ENCODE measurements at places on chromosomes 2 and 18.

- no peak for DNase-seq
These were observed 120.5 kb upstream of the POU3F3 start for GRCh38 chr2:104733226-104733943.

DNA sequence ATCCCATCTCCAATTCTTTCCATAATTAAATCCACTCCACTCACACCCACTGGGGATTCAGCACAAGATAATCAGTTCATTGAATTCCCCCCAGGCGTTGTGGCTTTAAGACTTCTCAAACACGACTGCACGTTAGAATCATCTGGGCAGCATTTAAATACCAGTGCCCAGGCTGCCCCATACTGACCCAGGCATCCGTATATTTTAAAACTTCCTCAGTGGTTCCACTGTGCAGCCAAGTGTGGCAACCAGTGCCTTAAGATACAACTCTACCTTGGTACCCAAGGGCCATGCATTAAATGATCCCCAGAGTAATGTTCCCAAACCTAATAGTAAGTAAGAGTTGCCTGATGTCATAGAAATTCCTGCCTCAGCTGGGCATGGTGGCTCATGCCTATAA lies 54.3 kb upstream of the BZW1 start:
- no peak for DNase-seq

- DNase-seq = no peak
These were observed 173.8 kb upstream of the SALL3 start for GRCh38 chr18:78805840-78806239.

DNA sequence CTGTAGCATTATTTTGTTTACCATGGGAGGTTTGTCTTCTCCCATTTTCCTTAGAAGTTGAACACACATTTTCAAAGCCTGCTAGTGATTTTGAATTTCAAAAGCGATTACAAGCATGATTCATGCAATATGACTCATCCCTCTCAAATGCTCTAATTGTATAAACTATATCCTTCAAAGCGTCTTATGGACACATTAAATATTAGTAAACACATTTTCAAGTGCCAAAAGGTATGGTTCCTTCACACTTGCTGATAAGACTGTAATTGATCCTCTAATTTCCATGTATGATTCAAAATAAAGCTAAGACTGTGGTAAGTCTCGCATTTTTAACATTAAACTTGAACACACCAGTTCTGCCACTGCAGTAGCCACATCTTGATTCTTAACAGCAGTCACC lies 512.9 kb downstream of the LRRTM4 start:
- no peak for DNase-seq

GRCh38 chr2:71785516-71785981 lies 332.2 kb downstream of the DYSF start:
- DNase-seq = no peak

DNA sequence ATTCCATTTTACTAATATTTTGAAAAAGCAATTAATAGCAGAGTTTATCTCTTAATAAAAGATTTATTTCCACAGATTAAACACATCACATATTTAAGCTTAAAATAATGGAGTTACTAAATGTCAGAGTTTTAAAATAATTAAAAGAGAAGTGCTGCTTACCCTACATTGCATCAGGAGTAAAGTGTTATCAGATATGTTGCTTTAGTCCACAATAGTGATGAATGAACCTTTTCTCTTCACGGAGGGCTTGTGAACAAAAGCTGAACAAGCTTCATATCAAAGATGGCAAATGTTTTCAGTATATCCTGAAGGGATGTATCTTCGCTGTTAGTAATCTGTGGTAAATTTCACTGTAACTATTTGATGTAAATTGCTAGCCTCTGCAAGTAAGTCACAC lies 69.4 kb upstream of the TTC27 start:
- no peak for DNase-seq

DNA sequence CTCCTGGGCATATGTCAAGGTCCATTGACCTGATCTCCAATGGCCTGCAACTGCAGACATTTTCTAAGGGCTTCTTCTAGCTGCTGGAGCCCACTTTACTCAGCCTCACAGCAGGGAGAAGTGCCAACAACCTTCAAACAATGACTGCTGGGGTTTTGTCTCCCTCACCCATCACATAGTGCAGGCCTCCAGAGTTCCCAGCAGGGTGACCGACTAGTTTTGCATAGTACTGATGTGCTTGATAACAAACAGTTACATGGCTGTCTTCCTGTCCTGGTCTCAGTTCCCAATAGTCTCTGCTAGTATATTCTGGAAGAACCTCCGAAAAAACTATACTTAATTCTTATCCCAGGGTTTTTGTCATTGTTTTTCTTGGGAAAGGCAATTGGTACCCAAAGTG lies 10.4 kb upstream of the NETO1 start:
- DNase-seq = no peak

DNA sequence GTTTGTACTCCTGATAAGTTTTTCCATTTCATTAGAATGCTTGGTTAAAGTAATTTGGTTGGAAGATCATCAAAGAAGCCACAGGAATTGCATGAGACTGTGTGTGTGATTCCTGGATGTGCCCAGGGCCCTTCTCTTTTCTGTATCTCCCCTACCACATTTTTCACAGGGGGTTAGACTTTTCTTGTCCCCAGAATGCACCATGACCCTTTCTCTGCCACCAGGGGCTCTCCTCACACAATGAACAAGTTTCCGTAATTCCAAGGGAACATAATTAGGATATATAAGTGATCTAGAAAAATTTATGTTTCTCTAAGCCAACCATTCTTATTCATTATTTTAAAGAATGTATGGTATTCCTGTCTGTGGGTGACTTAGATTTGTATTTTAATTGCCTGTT lies 291.8 kb downstream of the NEDD4L start:
- no peak for DNase-seq

DNA sequence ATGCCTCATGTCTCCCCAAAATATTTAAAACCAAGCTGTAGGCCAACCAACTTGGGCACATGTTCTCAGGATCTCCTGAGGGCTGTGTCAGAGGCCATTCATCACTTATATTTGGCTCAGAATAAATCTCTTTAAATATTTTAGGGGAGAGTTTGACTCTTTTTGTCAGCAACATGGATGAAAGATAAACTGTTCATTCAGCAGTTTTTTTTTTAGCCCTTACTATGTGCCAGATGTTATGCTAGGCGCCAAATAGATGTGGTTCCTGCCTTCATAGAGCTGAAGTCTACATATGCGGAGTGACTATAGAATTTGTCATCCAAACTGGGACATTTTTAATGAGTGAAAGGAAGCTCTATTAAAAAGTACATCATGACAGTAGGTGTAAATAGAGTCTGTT lies 42.5 kb upstream of the TWSG1 start:
- DNase-seq = no peak

DNA sequence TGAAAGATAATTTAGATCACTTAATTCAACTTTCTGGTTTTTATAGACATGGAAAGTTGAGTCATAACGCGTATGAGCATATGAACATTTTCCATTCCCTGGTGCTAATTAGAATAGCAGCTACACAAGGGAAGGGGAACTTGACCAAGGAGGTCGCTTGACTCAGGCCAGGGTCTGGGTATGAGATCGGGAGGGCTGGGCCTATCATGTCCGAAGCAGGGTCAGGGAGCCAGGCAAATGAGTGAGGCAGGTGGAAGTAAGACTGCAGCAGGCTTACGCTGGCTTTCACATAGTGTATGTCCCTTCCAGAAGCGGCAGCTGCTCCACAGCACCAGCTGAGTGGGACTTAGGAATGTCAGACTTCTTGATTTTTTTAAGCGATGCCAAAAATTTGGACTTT lies 14.7 kb downstream of the RALB start:
- no peak for DNase-seq

DNA sequence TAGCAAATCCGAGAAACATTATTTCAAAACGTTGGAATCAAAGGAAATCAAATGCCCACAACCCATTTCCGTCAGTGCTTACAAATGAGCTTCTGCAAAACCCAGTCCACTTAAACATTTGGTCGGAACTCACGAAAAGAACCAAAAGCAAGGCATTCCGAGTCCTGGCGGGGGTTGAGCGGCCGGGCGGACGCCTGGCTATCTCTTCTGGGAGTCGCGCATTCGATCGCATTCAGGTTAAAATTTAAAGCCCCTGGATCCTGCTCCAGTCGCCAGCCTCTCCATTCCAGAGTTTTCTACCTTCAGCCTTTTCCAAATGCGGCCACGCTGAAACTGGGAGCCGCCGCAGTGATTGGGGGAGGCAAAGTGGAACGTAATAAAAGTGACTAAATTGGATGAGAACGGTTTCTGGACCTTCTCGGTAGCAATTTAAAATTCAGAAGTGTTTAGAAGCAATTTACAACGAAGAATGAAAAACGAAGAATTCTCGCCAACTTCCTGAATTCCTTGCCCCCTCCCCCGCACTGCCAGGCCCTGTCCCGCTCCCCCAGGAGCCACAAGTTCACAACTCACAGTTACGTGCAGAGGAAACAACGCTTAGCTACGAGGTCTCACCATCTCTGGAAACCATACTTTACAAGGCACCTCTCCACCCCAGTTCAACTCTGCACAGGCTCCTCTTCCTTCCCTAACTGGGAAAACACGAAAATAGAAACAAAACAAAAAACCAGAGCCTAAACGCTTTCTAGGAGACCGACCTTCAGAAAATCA lies 1.7 kb upstream of the GATA6 start:
- no peak for DNase-seq

GRCh38 chr2:105797298-105797819 lies 52.6 kb downstream of the NCK2 start:
- no peak for DNase-seq

- DNase-seq = no peak
These were observed 483.9 kb upstream of the ZNF804A start for GRCh38 chr2:184114439-184114838.

DNA sequence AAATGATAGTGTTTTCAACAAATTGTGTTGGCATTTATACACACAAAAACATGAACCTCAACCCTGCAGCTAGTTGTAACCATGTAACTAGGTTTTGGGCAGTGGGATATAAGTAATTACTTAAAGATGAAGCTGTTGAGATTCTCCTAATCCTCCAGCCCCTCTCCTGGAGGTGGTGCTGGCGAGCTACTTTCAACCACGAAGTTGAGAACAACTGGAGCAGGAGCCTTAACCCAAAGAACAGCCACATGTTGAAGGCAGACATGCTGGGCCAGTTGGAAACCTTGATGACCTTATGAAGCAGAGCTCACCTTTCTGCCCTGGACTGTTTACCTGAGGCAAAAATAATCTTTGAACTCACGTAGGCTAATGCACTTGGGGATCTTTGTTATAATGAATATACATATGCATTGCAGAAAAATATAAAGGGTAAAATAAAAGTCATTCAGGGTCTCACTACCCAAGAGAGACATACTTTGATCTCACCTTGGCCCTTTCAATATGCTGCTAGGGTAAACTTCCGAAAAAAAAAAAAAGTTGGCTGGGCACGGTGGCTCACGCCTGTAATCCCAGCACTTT lies 89.6 kb upstream of the NPAS2 start:
- DNase-seq = no peak

DNA sequence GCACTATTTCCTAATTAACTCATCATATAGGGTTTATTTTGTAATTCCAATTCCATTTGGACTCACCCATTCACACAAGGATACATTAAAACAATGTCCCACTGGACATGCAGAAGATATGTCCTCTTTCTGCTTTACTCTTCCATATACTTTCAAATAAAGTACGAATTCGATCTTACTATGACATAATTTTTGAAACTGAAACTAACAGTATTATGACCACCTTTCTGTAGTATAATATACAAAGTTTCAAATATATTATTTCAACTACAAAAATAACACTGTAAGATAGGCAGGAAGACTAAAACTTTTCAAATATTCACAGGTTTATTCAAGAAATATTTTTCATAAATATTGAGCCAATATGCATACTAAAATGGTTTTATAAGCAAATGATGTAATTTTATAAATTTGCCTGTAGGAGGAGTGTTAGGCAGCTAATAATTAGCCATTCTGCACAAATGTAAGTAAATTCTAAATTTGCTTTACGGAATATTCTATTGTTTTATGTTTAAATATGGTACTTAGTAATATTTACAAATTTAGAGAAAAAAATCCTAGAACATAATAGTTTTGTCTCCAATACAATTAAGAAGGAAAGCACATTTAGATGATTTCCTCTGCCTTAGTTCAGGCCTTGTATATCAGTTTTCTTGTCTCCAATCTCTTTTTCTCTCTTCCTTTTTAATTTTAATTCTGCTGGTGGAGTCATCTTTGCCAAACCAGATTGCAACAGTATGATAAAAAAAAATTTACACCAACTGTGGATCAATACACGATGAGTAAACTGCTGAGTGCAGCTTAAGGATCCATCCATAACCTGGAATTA lies 85.9 kb downstream of the CERKL start:
- no peak for DNase-seq

GRCh38 chr2:102033031-102033749 lies 41.4 kb downstream of the IL1R2 start:
- peak; percentile 5 for DNase-seq

DNA sequence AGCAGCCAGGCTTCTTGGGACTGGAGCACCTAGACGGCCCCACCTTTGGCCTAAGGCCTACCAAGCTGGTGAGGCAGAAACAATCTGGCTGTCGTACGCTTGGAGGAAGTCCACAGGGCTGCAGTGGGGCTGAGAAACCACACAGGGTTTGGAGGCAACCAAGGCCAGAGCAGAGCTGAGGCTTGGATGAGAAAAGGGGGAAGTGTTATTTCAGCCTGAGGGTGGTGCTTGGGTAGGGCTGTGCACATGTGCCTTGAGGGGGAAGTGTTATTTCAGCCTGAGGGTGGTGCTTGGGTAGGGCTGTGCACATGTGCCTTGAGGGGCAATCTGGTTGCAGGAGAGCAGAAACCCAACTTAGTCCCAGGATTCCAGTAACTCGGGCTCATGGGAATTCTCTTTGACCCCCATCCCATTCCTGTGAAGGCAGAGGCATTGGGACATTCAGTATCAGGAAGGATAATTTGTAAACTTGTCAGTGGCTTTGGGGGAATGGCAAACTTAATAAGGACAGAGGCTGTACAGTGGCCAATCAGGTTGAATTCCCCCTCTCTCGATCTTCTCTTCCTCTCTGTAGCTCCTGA lies 971 bp upstream of the FBXO41 start:
- DNase-seq = no peak
